ENCODE measurements at places on chromosomes 5 and 9.
A peak's percentile ranks its signal among the peaks of the same experiment; 100 is the strongest.

GRCh38 chr5:22708770-22709328 is 144.3 kb downstream of the CDH12 start:
- DNase-seq, result no peak

DNA sequence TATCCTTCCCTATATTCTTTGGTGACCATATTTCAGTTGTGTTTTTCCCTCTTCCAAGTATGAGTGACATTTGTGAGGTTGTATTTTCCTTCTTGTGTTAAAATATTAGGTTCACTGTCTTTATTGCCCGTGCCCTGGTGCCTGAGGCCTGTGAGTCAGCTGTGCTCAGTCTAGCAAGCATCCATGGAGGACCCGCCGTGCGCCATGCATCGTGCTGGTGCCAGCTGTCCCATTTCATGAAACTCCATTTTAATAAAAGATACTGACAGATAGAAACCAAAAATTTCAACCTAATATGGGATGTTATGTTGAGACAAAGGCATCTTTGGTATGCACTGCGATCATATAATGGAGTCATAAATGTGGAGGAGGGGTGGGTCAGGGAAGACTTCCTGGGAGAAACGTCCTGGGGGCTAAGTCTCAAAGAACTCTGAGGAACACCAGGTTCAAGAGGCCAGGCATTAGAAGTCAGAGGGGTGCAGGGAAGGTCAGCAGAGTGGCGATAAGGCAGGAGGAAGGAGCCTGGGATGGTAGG is 34.0 kb upstream of the FGF1 start:
- DNase-seq, result no peak

DNA sequence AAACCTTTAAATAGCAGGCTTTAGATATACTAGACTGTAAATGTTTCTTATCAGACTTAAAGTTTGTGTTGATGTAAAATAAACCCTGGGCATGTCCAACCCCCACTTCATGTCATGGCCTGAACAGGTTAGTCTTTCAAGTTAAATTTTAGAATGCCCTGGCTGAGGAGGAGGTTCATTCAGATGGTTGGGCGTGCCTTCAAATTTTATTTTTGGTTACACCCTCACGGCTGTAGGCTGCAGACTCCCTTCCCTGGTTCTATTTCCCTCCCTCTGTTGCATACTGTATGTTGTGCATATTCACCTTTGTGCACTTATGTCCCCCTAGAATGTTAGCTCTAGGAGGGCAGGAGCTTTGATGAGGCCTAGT is 5.3 kb upstream of the BICD2 start:
- no peak for DNase-seq

- DNase-seq, result no peak
Observed at GRCh38 chr5:98726258-98726657, 47.2 kb upstream of the RGMB start.

DNA sequence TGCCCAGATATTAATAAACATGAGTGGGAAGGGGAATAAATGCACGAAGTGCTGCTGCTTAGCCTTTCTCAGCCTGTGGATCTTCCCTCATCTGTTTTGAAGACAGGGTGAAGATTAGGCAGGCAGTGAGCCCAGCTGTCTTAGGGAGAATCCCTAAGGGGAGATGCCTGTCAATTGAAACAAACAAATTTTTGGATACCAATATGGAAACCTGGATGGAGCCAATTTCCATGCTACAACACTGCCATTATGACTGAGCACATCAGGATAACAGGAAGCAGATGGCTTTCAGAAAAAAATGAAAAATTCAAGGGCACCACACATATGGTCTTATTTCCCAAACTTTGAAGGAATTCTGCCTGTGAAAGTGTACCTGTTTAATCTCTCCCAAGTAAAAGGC is 80.3 kb downstream of the HMHB1 start:
- no peak for DNase-seq

DNA sequence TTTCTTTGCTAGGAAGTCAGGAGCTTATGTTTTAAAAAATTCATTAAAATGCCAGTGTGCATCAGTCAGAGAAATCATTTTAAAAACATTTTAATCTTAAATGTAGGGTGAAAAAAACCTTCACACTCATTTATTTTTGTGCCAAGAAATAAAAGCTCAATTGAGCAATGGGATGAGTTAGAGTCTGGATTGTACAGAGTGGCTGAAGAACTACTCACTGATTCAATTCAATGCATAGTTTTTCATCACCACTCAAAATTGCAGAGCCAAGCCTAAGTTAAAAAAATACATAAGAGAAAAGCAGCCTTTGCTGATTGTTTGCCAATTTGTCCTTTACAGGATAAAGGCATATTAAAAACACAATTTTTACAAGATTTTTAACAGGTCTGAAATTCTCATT is 168.2 kb upstream of the DMRTA1 start:
- DNase-seq, result peak; percentile 28

DNA sequence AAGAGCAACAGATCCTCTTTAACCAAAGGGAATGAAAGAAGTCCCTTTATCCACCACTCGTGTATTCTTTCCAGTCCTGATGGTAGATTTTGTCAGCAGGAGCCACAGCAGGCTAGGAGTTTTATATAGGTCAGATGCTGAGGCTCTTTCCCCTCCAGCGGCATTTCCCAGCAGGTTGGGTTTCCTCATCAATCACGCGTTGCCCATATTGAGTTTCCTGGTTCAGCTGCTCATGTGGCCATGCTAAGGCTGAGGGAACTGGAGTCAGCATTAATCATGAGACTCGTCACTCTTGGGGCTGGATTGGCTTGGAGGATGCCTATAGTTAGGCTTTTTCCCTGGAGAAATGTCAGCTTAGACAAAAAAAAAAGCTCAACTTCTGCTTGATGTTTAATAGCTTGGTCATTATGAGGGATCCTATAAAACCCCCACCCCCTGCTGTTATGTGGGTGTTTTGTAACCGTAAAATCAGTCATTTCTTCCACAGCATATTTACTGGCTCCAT is 193.4 kb upstream of the GAS1 start:
- no peak for DNase-seq
